ENCODE measurements at places on chromosomes 2 and 18. TPM values are rescaled to one million over a fixed set of nuclear protein-coding genes. Genes with fewer than 3 reads are reported as not detected.

- H3K36me3 ChIP-seq, result no peaks in the 10 kb centered on the region
- no peaks in the 10 kb centered on the region for H3K4me1 ChIP-seq
- no peak overlapping the region for H3K4me3 ChIP-seq
- H3K27me3 ChIP-seq, result no peaks in the 10 kb centered on the region
Observed at GRCh38 chr18:64116571-64117175, 32.2 kb downstream of the LINC00305 start.

- peaks cover 3% of the 10 kb centered on the region for H3K4me1 ChIP-seq
- no peak overlapping the region for H3K4me3 ChIP-seq
- DNase-seq, result peak; percentile 57
- no peaks in the 10 kb centered on the region for H3K36me3 ChIP-seq
Observed at GRCh38 chr2:204533629-204534370, 11.5 kb upstream of the PARD3B start.

GRCh38 chr2:71568103-71568502 is 114.7 kb downstream of the DYSF start:
- DNase-seq, result no peak
- H3K27me3 ChIP-seq, result no peaks in the 10 kb centered on the region
- H3K4me3 ChIP-seq, result no peak overlapping the region
- H3K27ac ChIP-seq, result no peak overlapping the region
- no peaks in the 10 kb centered on the region for H3K36me3 ChIP-seq
- H3K4me1 ChIP-seq, result no peaks in the 10 kb centered on the region

DNA sequence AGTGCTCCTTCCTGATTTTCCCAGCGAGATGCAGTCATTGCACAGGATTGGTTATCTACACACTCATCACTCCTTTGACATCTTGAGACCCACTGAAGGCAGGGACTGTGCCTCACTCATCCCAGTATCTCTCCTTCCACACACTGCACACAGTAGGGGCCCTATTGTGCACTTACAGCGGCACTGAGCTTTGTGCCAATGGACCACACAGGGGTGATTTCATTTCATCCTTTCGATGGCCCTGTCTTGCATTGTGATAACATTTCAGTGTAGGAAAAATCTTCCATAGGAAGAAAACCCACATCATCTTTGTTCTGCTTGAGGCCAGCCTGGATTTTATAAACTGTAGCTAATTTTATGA is 11.0 kb upstream of the LRRFIP1 start:
- no peaks in the 10 kb centered on the region for H3K27me3 ChIP-seq
- H3K27ac ChIP-seq, result peak overlapping the region; percentile 89
- H3K36me3 ChIP-seq, result no peaks in the 10 kb centered on the region
- peaks cover 21% of the 10 kb centered on the region for H3K4me1 ChIP-seq

GRCh38 chr18:13551841-13552733 is 174.3 kb downstream of the FAM210A start:
- no peaks in the 10 kb centered on the region for H3K27me3 ChIP-seq
- no peak for DNase-seq
- no peaks in the 10 kb centered on the region for H3K36me3 ChIP-seq
- H3K27ac ChIP-seq, result no peak overlapping the region

- H3K27me3 ChIP-seq, result no peaks in the 10 kb centered on the region
- no peak overlapping the region for H3K4me3 ChIP-seq
- no peaks in the 10 kb centered on the region for H3K4me1 ChIP-seq
- DNase-seq, result peak; percentile 11
Observed at GRCh38 chr2:82913566-82913965, 1545.5 kb downstream of the SUCLG1 start.

DNA sequence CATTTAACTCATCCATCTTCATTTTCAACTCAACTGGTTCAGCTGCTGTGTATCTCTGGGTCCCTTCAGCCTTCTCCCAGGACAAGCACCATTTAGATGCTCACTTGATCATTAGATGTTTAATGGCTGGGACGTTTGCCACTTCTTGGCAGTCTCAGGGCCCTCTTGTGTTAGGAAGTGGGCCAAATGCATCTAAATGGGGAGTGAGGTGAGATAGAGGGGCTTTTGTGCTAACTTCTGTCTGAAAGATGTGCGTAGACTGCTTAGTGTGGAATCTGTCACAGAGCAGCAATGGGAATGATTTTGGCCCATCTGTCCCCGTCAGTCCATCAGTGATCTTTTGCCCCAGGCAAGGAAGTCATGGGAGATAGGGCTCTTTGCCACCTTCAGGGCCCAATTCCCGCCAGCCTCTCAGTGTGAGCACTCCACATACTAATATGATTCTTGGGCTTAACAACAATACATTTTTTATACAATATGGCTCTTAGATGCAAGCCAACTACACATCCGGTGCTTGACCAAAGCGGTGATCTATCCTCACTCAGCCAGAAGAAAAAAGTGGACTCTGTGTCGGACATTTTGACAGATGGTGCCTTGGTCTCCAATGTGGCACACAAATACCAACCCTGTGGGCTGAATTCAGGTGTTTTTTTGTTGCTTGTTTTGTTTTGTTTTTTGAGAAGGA is 95.7 kb upstream of the EPC2 start:
- no peaks in the 10 kb centered on the region for H3K4me1 ChIP-seq
- no peaks in the 10 kb centered on the region for H3K27me3 ChIP-seq
- no peak overlapping the region for H3K4me3 ChIP-seq
- DNase-seq, result no peak
- H3K27ac ChIP-seq, result no peak overlapping the region

GRCh38 chr2:46200861-46201605 is 96.2 kb upstream of the EPAS1 start:
- H3K27ac ChIP-seq, result no peak overlapping the region
- no peaks in the 10 kb centered on the region for H3K4me1 ChIP-seq
- H3K4me3 ChIP-seq, result no peak overlapping the region
- DNase-seq, result no peak

DNA sequence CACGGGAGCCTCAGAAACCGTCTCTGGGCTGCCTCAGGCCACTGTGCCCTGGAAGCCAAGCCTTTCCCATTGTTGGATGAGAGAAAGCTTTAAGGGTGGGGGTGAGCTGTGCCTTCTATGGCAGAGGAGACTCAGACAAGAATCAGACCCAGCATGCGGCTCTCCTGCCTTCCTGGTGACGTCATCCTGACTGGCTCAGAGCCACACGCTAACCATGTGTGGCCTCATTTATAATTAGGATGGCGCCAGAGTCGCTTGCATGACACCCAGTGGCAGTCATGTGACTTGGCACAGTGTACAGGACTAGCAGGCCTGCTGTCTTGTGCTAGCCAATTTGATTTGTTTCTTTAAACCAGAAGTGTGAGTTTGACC is 99.1 kb downstream of the SH3BP4 start:
- peaks cover 41% of the 10 kb centered on the region for H3K36me3 ChIP-seq
- DNase-seq, result peak; percentile 94
- no peaks in the 10 kb centered on the region for H3K27me3 ChIP-seq
- peak overlapping the region; percentile 60 for H3K27ac ChIP-seq

- H3K27ac ChIP-seq, result peak overlapping the region; percentile 69
- H3K4me1 ChIP-seq, result peaks cover 17% of the 10 kb centered on the region
- H3K36me3 ChIP-seq, result no peaks in the 10 kb centered on the region
- no peak overlapping the region for H3K4me3 ChIP-seq
Observed at GRCh38 chr2:172643142-172643541, 87.3 kb downstream of the PDK1 start.

- H3K4me3 ChIP-seq, result no peak overlapping the region
- peaks cover 33% of the 10 kb centered on the region for H3K4me1 ChIP-seq
- no peaks in the 10 kb centered on the region for H3K27me3 ChIP-seq
- no peaks in the 10 kb centered on the region for H3K36me3 ChIP-seq
Observed at GRCh38 chr2:205704127-205704741, 21.9 kb downstream of the NRP2 start.

DNA sequence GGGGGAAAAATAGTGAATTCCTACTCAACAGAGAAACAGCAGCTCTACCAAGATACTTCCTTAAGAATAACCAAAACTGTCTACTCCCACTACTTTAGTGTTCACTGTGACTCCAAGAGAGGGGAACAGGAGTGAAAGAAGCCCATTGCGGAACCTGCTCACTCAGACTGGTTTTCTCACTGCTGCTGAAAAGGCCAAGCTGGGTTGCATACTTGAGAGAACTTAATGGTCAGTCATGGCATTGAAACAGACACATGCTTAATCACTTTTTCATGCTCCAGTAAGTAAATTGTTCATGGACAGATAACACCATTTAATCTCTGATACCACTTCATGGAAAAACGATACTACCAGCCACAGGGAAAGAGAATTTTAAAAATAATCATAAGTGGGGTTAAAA is 35.7 kb upstream of the SLC8A1 start:
- no peak overlapping the region for H3K27ac ChIP-seq
- no peaks in the 10 kb centered on the region for H3K27me3 ChIP-seq
- H3K36me3 ChIP-seq, result no peaks in the 10 kb centered on the region
- no peak overlapping the region for H3K4me3 ChIP-seq
- DNase-seq, result peak; percentile 93

GRCh38 chr2:20115902-20116301 is 64.5 kb upstream of the LAPTM4A start:
- no peak for DNase-seq
- no peaks in the 10 kb centered on the region for H3K4me1 ChIP-seq
- no peaks in the 10 kb centered on the region for H3K27me3 ChIP-seq

DNA sequence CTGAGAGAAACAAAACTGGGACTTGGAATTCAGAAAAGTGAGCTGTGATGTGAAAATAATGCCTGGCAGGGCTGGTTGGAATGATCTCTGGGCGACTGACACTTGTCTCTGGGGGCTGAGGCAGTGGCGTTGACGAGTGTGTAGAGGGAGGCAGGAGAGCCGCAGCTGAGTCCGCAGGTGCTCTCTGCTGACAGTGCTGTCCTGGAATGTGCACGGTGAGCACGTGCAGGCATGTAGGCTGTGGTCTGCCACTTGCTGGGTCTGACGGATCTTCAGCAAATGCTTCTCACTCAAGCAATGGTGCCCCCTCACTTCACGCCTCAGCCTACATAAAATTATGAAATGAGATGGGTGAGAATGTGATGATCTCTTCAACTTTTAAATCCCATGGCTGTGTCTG is 38.5 kb upstream of the ATP9B start:
- H3K27ac ChIP-seq, result no peak overlapping the region
- no peaks in the 10 kb centered on the region for H3K4me1 ChIP-seq
- no peak overlapping the region for H3K4me3 ChIP-seq

DNA sequence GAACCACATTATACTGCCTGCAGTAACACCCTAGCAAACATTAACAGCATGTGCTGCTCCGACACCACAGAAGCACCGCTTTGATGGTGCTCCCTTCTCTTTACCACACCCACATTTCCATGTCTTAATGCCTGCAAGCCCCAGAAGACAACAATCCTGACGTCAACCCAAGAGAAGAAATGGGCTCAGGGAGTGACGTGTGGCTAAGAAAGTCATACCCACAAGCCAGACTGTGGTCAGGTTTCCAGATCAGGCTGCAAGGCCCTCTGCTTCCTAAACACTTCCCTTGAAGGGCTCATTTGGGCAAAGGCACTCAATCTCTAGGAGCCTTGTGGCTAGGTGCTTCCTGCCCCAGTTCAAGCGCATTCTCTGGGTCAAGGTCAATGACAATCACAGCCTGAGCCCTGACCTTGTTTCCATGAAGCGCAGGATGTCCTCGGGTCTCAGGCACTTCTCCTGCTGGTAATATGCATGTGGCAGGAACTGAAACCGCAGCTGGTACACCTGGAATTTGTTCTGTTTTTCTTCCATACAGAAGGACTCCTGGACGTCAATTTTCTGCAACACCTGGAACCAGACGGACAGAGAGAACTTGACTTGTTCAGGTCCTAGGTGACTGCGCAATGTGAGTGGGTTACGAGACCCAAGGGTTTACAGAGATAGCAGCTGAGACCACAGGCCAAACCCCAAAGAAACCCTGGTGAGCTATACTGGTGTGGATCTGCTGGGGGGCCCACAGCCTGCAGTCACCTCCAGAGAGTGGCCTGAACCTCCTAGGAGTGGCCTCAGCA is 67.2 kb downstream of the POLR1A start:
- no peaks in the 10 kb centered on the region for H3K27me3 ChIP-seq
- no peak overlapping the region for H3K4me3 ChIP-seq
- peaks cover 32% of the 10 kb centered on the region for H3K4me1 ChIP-seq
- peak; percentile 45 for DNase-seq

- no peak for DNase-seq
- no peak overlapping the region for H3K27ac ChIP-seq
- no peaks in the 10 kb centered on the region for H3K36me3 ChIP-seq
- H3K27me3 ChIP-seq, result no peaks in the 10 kb centered on the region
Observed at GRCh38 chr18:7735196-7735595, 168.1 kb downstream of the PTPRM start.

- H3K36me3 ChIP-seq, result no peaks in the 10 kb centered on the region
- no peaks in the 10 kb centered on the region for H3K4me1 ChIP-seq
- no peak for DNase-seq
- H3K27me3 ChIP-seq, result peaks cover 3% of the 10 kb centered on the region
- H3K4me3 ChIP-seq, result no peak overlapping the region
Observed at GRCh38 chr2:98419977-98420725, 24.5 kb upstream of the INPP4A start.

- peak; percentile 0 for DNase-seq
- H3K4me3 ChIP-seq, result no peak overlapping the region
- no peaks in the 10 kb centered on the region for H3K36me3 ChIP-seq
Observed at GRCh38 chr18:77970814-77971213, 721.2 kb downstream of the GALR1 start.

The CAVIN2 gene
- total RNA-seq, result 12.6 TPM

The ADAM23 gene
- total RNA-seq, result 3.1 TPM

The SLC16A14 gene
- total RNA-seq, result 5.6 TPM

The EML6 gene
- 1.3 TPM for total RNA-seq

The CACNB4 gene
- 2.1 TPM for total RNA-seq

The ZEB2 gene
- total RNA-seq, result 91.0 TPM

The SEH1L gene
- 43.9 TPM for total RNA-seq

The LDLRAD4 gene
- total RNA-seq, result not detected

The GAL3ST2 gene
- not detected for total RNA-seq

The TWIST2 gene
- total RNA-seq, result 118 TPM

The CYBRD1 gene
- total RNA-seq, result 334 TPM

The IRS1 gene
- 29.1 TPM for total RNA-seq

The ATP5MC3 gene
- 63.9 TPM for total RNA-seq

The IL37 gene
- total RNA-seq, result not detected

The FBXO15 gene
- total RNA-seq, result 0.83 TPM

The PLGLB1 gene
- 0.99 TPM for total RNA-seq

The FSHR gene
- total RNA-seq, result not detected

The NEU2 gene
- total RNA-seq, result not detected

The KIF5C gene
- total RNA-seq, result 0.17 TPM

The TFPI gene
- total RNA-seq, result 111 TPM

The SEPTIN10 gene
- total RNA-seq, result 101 TPM

Data from fibroblast of lung (primary cell).